ENCODE measurements at places on chromosomes 1 and 21. TPM values are rescaled to one million over a fixed set of nuclear protein-coding genes. Genes with fewer than 3 reads are reported as not detected.

- no peak for DNase-seq
Observed at GRCh38 chr1:218930472-218931241, 243.0 kb upstream of the LYPLAL1 start.

- DNase-seq, result peak; percentile 42
Observed at GRCh38 chr21:42671778-42672593, 18.6 kb downstream of the PDE9A start.

DNA sequence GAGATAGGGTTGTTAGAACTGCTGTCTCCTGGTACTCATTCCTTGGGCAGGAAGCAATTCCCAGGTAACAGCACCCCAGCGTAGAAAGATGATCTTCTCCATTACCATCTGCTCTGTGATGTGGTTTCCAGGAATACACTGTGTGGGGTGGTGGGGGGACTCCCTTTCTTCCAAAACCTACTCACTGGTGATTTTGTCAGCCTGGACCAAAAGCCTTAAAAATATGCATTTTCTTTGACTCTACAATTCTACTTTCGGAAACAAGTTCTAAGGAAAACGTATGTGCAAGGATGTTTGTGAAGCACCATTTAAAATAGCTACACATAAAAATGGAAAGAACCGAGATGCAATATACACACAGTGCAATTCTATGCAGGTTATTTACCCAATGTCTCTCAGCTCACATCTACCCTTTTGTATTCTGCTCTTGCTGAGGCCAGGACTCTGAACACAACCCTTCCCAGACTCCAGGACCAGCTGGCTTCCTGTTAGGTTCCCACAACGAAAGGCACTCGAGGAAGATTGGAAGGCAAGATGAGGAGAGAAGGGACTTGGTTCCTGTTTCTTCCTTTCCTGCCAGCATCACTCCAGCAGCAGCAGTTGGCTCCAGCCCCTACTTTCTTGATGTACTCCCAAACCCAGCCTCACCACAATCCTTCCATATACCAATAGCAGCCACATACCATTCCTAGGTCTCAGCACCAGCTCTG is 33.0 kb upstream of the GJB5 start:
- DNase-seq, result no peak

GRCh38 chr1:164343189-164343588 is 215.8 kb upstream of the PBX1 start:
- DNase-seq, result no peak

DNA sequence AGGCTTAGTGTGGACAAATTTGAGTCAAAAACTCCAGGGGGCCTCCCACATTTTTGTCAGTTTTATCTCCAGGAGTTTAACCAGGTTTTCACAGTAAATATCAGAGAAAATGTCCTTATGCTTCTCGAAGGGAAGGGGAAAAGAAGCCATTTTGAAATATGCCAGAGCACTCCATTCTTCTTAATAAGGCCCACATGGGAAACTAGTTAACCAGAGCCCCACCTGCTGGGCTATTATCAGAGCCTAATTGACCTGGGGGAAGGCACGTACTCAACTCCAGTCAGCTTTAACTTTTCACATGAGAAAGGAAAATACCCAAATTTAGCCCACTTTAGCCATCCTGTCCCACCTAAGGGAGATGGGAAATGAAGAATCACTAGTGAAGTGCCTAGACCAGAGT is 296.3 kb downstream of the PTBP2 start:
- peak; percentile 7 for DNase-seq

LYPD8 gene
- 2.6 TPM for total RNA-seq

GRCh38 chr1:203477748-203478147 is 2.1 kb downstream of the PRELP start:
- no peak for DNase-seq

- no peak for DNase-seq
Observed at GRCh38 chr1:47479664-47480063, 41.8 kb downstream of the FOXD2 start.

CELA3B gene
- total RNA-seq, result not detected

DNA sequence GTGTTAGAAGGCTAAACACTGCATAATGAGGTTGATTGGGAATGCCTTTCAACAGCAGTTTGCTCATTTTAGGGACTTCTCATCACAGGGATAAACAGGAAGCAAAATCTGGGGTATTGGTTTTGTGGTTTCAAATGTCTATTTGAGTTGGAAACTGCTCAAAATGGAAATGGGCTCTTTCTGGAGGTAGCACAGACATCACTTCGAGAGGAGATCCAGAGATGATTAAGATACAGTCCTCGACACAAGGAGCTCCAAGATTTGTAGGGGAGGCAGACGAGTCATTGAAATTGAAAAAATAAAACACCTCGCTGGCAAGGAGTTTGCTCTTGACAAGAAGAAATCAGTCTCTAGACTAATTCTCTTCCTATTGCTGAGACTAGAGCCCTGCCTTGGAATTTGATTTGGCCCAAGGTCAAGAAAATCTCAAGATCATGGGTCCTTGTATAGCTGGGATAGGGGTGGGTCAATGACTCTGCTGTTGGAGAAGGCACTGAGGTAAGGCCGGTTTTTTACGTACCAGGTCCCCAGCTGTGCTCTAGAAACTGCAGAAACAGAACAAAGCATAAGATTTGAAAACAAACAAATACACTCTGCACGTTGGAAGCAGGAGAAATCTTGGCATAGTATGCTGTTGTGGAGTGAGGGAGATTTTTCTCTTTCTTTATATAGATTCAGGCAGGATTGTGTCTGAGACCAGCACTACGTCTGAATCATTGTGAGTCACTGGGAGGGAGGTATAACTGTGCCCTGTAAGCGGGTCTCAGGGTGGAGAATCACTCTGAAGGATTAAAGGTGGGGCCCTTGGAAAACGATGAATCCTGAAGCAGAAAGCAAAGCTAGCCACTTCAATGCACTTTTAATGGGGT is 17.7 kb upstream of the KLHDC8A start:
- DNase-seq, result peak; percentile 62

DNA sequence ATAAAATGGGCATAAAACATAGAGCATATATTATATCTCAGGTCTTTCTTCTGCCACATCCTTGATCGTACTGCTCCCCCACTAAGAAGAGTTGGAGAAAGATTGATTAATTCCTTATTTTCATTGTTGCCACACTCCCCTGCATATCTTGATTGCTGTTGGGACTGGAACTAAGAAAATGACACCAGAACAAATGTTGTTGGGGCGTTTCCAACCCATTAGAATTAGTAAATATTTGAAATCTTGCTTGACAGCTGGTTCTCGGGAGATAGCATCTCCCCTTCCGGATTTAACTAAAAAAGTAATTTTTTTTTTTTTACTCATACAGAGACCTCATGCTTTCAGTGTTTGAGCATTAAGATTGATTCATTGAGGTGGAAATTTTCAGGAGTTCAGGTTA is 493.0 kb upstream of the PLXNA2 start:
- DNase-seq, result no peak

DNA sequence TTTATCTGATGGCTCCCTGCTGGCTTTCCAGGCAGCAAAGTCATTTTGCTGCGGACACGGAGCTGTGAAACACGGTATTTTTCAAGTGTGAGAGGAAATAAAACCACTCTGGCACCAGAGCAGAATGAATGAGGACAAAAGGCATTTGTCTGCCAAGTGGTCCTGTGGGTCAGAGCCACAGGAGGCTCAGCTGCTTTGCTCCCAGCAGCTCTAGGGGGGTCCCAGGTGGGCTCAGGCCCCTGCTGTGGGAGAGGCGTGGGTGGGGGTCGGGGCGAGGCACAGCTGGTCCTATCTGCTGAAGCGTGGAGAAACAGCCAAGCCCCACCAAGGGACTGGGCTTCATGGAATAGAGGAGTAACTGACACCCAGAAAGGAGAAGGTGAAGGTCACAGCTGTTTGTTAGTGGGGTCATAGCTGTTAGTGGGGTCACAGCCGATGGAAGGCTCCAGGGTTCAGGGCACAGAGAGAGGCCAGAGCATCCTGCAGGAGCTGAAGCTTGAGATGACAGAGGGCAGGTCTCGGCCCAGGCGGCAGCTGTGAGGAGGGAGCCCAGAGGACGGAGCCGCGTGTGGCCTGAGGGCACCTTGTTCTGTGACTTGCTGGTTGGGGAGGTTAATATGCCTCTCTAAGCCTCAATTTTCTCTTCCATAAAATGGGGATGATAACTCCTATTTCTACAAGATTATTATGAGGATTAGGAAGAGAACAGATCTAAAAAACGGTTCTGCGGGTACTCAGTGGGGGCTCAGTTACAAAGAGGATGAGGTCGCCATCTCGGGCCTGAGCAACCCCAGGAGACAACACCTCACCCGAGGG is 7.1 kb downstream of the KIF17 start:
- no peak for DNase-seq

Data from renal cortical epithelial cell (primary cell).